Motor neuron (in vitro differentiated cells): ENCODE measurements at places on chromosomes 6 and 20.

DNA sequence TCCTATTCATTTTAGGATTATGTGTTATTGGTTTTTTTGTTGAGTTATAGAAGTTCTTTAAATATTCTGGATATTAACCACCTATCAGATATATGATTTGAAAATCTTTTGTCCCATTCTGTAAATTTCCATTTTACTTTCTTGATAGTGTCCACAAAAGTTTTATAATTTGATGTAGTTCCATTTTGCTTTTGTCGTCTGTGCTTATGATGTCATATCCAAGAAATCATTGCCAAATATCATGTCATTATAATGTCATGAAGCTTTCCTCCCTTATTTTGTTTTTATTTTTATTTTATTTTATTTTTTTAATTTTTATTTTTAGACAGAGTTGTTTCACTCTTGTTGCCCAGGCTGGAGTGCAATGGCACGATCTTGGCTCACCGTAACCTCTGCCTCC is 21.0 kb upstream of the NANP start:
- no peak for ATAC-seq

DNA sequence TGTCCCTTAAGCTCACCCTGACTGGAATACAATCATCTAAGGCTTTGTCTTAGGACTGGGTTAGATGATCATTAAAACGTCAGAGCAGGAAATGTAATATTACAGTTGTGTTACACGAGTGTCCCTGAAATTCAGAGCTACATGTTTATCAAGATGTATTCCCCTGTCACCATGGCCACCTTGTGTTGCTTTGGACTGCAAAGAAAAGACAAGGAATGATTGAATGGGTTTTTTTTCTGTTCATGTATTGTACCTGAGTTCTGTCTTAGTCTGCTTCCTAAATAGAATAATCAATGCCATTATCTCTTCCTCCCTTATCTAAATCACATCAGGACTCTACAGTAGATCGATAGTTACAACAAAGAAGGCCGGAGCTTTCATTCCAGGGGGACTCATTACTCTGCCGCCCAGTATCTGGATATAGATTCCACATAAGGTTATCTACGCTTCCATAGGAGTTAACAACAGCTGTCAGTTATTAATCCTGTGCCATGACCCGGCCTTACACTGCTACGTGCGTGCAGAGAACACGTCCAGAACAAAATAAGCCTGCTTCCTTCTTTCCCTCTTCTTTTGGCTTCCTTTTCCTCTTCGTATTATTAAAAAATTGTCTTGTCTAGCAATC is 274.1 kb upstream of the SASH1 start:
- ATAC-seq, result no peak

DNA sequence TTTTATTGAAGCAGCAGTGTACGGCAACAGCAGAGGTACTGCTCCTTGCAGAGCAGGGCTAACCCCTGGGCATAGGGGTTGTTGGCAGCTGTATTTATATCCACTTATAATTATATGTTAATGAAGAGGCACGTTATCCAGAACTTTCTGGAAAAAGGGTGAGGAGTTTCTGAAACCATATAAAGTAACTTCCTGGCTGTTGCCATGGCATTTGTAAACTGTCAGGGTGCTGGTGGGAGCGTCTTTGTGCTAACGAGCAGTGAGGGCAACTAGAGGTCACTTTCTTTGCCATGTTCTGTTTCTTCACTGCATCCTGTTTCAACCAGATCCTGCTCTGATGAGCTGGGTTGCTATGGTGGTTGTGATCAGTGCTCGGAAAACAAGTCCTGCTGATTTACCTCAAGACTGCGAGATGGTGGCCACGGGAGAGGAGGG is 11.1 kb upstream of the ARFGEF2 start:
- peak; percentile 94 for ATAC-seq

GRCh38 chr6:89736893-89737292 is 82.7 kb downstream of the MDN1 start:
- ATAC-seq, result no peak

DNA sequence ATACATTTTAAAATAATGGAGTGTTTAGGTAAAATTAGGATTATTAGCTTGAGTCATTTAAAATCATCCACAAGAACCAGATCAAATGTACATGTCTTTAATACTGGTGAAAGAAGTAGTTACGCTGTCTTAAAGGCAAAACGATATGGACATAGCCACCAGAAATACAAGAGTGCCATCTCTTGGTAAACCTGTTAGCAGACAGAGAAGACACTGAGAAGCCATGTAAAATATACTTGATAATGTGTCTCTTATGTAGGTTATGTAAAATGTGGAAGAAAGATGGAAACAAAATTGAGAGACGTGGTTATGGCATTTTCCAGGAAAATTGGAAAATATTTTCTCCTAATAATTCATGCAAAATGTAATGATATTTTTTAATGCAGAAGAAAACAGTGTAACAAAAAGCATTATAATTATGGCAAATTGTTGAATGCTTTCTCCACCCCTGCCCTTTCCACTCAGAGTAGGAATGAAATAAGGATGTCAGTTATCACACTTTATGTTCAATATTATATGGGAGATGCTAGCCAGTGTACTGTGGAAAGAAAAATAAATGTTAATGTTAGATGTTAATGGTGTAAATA is 12.2 kb upstream of the SLC17A2 start:
- ATAC-seq, result peak; percentile 94

DNA sequence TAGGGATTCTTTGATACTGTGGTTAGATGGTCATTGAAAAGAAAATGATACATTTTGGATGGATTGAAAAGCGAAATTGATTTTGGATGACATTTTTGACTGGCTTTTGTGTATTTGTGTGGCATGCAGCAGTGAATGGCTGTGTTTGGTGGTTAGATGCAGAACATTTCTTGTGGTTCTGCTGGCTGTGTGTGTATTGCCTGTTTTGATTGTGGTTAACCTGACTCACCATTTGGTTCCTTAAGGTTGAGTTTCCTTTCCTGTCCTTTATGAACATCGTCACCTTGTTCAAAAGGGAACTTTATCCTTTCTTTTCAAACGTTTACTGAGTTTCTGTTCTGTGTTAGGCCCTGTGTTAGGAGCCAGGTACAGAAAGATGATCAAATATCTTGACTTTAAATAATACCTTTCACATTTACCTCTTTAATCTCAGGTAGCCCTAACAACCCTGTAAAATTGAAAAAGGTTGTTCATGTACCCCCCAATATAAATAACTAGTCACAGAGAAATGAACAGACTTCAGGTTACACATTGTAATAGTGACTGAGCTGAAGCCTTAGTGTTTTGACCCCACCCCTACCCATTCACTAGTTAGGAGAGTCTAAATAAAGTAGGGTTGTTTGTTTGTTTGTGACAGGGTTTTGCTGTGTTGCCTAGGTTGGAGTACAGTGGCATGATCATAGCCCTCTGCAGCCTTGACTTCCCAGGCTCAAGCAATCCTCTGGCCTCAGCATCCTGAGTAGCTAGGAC is 23.8 kb downstream of the ANKS1A start:
- no peak for ATAC-seq

- no peak for ATAC-seq
These were observed 26.8 kb downstream of the PAQR8 start for GRCh38 chr6:52388790-52389189.

DNA sequence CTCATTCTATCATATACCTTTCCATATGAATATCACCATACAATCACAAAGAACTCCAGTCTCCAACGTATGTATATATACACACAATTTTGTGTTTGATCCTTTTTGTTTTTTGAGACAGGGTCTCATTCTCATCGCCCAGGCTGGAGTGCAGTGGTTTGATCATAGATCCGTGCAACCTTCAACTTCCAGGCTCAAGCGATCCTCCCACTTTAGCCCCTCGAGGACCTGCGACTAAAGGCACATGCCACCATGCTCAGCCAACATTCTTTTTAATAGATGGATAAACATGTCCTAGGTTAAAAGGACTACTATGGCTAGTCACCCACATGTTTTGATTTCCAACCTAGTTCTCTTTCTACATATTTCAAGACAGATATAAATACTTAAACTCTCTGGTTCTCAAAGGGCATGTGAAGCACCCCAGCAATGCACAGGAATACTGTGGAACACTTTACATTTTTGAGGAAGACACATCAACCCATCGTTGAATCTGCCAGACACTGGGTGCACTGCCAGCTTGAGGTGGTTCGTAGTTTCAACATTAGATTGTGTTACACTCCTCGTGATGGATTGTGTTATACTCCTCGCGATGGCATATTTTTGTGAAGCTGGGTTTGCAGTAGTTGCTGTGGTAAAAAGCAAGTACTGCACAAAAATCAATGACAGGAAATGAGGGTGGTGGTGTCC is 40.4 kb downstream of the CSNK2A1 start:
- ATAC-seq, result no peak

DNA sequence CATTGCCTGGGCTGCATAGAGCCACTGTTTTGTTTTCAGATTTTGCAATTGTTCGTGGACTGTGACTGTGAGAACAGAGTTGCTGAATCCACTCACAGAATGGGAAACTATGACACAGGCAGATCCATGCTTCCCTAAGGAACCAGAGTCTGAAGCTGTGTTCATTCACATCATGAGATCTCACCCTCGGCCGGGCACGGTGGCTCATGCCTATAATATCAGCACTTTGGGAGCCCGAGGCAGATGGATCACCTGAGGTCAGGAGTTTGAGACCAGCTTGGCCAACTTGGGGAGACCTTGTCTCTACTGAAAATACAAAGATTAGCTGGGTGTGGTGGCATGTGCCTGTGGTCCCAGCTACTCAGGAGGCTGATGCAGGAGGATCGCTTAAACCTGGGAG is 139.2 kb upstream of the SALL4 start:
- ATAC-seq, result no peak

GRCh38 chr6:108277831-108278230 is 17.0 kb upstream of the SNX3 start:
- no peak for ATAC-seq

DNA sequence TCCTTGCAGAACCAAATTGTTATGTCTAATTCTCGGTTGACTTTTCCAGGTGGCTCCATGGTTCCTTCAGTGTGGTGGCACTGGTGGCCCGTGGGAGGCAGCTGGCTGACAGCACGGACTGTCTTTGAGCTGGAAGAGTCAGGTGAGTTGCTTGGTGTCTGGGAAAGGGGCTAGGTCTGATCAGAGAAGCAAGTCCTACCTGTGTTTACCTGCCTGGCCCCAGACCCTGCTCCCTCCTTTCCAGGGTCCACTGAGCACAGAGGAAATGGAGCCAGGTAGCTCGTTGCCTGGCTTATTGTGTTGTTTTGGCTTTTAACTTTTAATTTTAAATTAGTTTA is 111.8 kb downstream of the BANF2 start:
- no peak for ATAC-seq

- ATAC-seq, result peak; percentile 71
These were observed 9.6 kb upstream of the PKIG start for GRCh38 chr20:44572551-44573500.

DNA sequence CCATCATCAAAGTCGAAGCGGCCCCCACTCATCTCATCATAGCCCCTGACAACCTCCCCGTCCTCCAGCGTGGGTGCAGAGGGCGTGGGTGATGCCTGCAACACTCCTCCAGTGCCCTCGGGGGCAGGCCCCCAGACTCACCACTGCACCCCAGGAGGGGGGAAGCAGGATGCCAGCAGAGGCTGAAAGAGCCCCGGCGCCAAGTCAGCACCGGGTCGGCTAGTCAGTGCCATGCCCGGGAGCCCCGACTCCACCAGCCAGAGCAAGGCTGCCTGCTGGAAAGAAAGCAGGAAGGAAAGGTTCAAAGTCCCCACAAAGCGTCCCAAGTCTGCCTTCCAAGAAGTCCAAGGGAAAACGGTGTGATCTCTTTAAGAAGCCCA is 324 bp downstream of the JPH2 start:
- ATAC-seq, result peak; percentile 29

DNA sequence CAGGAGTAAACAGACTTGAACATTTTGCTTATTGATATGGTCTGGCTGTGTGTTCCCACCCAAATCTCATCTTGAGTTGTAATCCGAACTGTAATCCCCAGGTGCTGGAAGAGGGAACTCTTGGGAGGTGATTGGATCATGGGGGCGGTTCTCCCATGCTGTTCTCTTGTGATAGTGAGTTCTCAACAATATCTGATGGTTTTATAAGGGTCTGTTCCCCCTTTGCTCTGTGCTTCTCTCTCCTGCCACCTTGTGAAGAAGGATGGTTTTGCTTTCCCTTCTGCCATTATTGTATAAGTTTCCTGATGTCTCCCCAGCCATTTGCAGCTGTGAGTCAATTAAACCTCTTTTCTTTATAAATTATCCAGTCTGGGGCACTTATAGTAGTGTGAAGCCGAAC is 40.0 kb downstream of the MYLIP start:
- peak; percentile 76 for ATAC-seq

GRCh38 chr6:110856296-110856695 is 18.3 kb upstream of the AMD1 start:
- ATAC-seq, result peak; percentile 27

DNA sequence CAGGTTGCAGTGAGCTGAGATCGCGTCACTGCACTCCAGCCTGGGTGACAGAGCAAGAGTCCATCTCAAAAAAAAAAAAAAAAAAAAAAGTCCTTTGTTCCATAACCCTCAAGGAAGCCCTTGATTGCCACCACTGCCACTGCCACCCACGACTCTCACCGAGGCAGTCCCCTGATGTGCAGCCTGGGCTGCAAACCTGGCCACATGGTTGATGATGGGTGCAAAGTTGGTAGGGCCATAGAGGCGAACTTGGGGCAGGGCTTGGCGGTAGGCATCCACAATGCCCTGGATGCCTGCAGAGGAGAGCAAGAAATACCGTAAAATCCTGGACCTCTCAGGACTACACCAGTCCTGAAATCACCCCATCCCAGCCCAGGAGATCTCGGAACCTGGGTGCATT is 11.5 kb downstream of the SPAG4 start:
- no peak for ATAC-seq

DNA sequence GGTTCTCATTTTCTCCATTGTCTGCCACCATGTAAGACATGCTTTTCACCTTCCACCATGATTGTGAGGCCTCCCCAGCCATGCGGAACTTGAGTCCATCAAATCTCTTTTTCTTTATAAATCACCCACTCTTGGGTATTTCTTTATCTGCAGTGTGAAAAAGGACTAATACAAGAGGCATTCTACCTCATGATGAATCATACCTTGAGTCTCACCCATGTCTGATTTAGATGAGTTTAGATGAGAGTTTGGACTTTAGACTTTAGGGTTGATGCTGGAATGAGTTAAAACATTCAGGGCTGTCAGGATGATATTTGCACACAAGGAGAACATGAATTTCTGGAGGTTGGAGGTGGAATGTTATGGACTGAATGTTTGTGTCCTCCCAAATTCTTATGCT is 545.6 kb downstream of the C6orf118 start:
- ATAC-seq, result no peak

GRCh38 chr6:146420255-146420654 is 123.4 kb upstream of the RAB32 start:
- ATAC-seq, result no peak

GRCh38 chr6:27685279-27685678 is 212.4 kb upstream of the ZNF184 start:
- ATAC-seq, result no peak

DNA sequence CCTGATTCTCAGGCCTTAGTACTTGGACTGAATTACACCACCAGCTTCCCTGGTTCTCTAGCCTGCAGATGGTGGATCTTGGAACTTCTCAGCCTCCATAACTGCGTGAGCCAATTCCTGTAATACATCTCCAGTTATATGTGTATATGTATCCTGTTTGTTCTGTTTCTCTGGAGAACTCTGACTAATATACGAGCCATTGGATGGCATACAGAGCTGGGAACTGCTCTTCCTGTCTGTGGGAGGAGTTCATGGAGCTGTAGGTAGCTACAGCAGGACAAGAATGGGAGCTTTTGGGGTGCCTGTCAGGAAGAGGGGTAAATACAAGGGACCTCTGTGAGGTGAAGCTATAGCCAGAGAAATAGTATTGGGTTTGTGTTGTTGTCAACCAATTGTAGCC is 41.2 kb downstream of the TMEM14A start:
- ATAC-seq, result no peak
